Cortex of kidney (tissue), 1 donor: ENCODE measurements at places on chromosomes 16 and 17.

GRCh38 chr17:54891176-54891821 lies 9.4 kb upstream of the TOM1L1 start:
- no peak for DNase-seq

DNA sequence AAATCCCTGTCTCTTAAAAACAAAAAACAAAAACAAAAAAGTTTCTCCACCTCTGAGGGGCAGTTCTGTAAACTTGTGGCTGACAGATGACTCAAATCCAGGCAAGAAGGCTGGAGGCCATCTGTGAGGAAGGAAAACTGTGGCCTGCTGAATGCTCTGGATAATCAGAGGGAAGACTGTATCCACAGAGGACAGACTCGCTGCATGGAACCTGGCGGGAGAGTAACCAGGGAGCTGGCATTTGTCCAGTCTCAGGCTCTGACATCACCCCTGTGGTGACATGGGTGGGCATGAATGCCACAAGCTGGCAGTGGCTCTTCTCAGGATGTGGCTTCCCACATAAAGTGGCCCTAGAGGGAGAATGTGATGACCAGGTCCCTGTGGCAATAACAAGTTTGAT lies 2.8 kb upstream of the KSR1 start:
- no peak for DNase-seq

GRCh38 chr16:20879175-20880040 lies 20.8 kb downstream of the DCUN1D3 start:
- no peak for DNase-seq

DNA sequence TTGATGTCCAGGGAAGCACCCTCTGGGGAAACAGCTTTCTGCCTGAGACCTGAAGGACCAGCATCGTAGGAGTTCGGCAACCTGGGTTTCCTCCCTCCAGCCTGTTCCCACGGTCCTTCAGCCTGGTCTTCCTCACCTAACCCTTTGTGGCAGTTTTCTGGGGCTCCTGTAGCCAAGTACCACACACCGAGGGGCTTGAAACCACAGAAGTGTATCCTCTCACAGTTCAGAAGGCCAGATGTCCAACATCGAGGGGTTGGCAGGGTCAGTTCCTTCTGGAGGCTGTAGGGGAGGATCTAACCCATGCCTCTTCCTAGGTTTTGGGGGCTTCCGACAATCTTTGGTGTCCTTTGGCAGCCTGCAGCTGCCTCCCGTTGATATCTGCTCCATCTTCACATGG lies 381.0 kb upstream of the TNRC6C start:
- DNase-seq = no peak

DNA sequence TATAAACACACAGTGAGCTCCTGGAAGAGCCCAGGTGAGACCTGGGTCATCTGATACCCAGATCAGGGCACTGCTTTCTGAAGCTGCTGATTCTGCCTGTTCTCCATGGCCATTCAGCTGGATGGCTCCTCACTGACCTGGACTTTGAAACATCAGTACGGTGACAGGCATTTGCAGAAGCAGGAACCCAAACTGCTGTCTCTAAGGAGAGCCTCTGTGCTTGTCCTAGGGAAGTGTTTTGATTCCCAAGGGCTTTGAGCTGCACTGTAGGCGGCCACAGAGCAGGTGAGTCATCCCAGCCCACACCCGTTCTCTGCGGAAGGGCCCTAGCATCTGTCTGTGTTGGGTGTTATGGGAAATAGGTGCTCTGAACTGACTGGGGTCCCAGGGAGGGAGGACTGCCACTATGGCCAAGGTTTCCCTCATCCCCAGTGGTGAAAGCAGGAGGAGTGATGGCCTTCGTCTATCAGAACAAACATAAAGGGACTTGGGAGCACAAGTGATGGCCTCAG lies 60.7 kb upstream of the ADCY9 start:
- no peak for DNase-seq

- no peak for DNase-seq
These were observed 94.2 kb downstream of the NTN1 start for GRCh38 chr17:9115214-9116191.

DNA sequence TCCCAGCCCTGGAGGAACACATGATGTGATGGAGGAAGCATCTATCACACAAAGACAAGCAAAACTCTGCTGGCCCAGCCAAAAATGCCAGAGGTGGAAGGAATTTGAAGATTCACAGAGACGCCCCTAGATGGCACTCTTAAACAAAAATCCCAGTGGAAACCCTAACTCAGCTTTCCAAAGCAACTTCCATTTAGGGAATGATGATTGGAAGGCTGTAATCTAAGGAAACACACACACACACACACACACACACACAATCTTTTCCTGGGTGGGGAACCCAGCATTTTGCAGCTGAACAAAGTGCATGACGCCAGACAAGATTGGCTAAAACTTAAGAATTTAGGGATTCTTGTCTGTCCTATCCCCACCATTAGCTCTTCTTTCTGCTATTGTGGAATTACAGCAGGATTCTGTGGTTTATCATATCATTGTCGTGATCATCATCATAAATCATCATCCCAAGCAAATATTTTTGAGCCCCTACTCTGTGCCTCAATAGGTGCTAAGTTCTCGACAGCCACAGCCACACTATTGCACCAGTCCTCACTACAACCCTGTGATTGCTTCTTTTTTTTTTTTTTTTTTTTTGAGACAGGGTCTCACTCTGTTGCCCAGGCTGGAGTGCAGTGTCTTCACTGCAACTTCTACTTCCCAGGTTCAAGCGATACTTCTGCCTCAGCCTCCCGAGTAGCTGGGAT lies 1.6 kb upstream of the LDAF1 start:
- DNase-seq = no peak

- no peak for DNase-seq
These were observed 67.3 kb downstream of the MYH10 start for GRCh38 chr17:8563024-8563776.

- no peak for DNase-seq
These were observed 111.5 kb upstream of the ELAC2 start for GRCh38 chr17:13129356-13129755.

- DNase-seq = no peak
These were observed 17.0 kb downstream of the ACSF3 start for GRCh38 chr16:89110641-89111040.

DNA sequence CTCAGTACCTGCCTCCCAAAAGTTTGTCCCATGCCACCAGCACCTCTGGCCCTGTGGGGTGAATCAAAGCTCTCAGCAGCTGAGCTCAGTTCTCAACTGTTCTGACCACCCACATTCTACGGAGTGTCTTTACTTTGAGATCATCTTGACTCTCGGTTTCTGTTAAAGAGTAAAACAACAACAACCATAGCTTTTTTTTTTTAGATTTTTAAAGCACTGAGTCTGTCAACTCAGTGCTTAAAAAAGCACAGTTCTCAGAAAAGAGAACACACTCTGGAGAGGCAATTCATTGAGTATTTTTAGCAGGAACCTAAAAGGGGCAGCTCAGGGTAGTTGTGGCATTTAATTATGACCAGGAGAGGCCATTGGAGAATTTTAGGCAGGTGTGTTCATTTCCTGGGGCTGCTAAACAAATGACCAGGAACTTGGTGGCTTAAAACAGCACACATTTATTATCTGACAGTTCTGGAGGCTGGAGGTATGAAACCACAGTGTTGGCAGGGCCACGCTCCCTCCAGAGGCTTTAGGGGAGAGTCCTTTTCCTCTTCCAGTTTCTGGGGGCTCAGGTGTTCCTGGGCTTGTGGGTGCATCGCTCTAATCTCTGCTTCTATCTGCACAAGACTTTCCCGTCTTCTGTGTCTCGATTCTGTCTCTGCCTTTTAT lies 6.7 kb upstream of the WFIKKN2 start:
- no peak for DNase-seq

GRCh38 chr16:69477546-69477945 lies 53.1 kb downstream of the CYB5B start:
- no peak for DNase-seq

DNA sequence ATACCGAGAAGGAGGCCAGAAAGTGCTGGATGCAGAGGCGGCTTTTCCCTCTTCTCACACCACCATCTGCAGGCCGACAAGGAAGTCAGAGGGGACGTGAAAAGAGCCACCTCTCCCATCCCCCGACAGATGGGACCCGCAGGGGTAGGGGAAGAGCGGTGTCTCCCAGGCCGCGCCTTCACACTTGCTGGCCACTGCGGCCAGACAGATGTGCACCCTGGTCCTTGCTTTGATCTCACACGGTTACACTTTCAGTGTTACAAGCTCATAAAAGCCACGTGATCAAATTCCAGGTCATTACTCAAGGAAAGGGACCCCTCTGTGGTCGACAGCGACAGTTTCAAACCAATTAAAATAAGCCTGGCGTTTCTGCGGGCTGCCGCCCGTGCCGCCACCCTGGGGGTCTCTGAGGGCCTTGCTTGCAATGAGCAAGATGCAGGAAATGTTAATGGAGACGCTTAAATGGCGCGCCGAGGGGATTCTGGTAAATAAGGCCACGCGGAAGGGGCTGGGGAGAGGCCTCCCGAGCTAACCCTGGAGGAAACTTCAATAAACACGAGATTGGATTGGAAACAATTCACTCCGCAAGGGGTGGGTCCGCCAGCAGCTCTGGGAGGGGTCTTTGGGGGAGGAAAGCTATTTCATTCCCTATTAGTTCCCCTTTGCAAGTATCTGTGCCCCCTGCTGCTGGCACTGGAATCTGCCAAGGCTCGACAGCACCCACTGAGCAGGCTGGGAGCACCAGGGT lies 240.9 kb downstream of the ENGASE start:
- no peak for DNase-seq

DNA sequence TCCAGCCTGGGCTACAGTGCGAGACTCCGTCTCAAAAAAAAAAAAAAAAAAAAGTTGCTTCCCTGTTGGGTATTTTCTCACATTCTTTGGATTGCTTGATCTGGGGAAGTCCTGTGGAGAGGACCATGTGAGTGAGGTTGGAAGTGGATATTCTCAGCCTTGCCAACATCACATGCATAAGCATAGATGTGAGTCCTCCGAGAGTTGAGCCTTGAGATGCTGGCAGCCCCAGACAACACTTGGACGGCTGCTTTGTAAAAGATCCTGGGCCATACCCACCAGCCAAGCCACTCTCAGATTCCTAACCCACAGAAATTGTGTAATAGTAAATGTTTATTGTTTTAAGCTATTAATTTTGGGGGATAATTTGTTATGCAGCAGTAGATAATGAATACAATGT lies 1570.0 kb upstream of the GOT2 start:
- DNase-seq = no peak

- DNase-seq = no peak
These were observed 399.7 kb downstream of the XYLT1 start for GRCh38 chr16:17070882-17071592.

DNA sequence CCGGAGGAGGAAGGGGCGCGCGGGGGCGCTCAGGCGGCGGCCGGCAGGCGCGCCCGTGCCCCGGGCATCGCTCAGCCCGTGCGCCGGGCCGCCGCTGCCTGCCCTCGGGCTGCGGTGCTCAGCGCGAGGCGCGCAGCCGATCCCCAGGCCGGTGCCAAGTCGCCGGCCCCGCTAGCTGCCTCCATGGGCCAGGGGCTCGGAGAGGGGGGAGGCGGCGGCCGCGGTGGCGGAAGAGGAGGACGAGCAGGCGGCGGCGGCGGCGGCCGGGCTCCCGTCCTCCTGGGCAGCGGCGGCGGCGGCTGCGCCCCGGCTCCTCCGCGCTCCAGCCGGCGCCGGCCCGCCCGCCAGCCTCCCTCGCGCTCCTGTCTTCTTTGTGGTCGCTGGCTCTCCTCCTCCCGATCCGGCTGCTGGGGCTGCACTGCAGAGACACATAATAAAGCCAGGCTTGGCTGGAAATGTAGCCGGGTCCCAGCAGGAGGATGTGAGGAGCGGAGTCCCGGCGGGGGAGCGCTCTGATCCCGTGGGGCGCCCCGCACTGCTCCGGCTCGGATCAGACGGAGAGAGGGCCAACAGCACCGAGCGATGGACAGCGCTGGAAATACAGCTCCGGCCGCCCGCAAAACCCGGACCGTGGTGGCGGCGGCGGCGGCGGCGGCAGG lies 889 bp upstream of the ZNF423 start:
- DNase-seq = no peak

- DNase-seq = no peak
These were observed 143.1 kb upstream of the SDK2 start for GRCh38 chr17:73787076-73788059.
